ENCODE measurements at places on chromosomes 1 and 21. TPM values are rescaled to one million over a fixed set of nuclear protein-coding genes. Genes with fewer than 3 reads are reported as not detected.

GRCh38 chr1:27047914-27048313 is 35.3 kb upstream of the TENT5B start:
- no peak for DNase-seq
- no peaks in the 10 kb centered on the region for H3K27me3 ChIP-seq
- no peak overlapping the region for H3K4me3 ChIP-seq
- H3K27ac ChIP-seq, result no peak overlapping the region

DNA sequence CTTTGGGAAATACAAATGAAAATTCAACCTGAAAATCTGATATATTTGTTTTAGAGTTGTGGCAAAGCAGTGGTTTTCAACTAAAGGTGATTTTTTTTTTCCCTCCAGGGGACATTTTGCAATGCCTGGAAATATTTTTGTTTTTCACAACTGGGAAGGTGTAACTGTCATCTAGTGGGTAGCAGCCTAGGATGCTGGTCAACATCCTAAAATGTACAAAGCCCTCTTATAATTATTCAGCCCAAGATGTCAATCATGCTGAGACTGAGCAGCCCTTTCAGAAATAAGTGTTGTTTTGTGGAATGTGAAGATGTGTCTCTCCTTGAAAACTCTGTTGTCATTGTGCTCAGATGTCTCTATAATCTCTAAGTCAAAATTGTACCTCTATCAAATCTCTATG is 95.2 kb upstream of the NCAM2 start:
- no peaks in the 10 kb centered on the region for H3K4me1 ChIP-seq
- no peaks in the 10 kb centered on the region for H3K36me3 ChIP-seq
- no peak overlapping the region for H3K27ac ChIP-seq
- DNase-seq, result no peak
- no peak overlapping the region for H3K4me3 ChIP-seq
- H3K27me3 ChIP-seq, result no peaks in the 10 kb centered on the region

FMO5 gene
- total RNA-seq, result 0.24 TPM

COL18A1 gene
- 3.3 TPM for total RNA-seq

TRIM67 gene
- 0.06 TPM for total RNA-seq

- H3K27ac ChIP-seq, result no peak overlapping the region
- peak overlapping the region; percentile 9 for H3K4me3 ChIP-seq
- H3K36me3 ChIP-seq, result no peaks in the 10 kb centered on the region
- H3K4me1 ChIP-seq, result no peaks in the 10 kb centered on the region
- no peaks in the 10 kb centered on the region for H3K27me3 ChIP-seq
- peak; percentile 35 for DNase-seq
Measured at GRCh38 chr1:2611031-2611501, 21.8 kb downstream of the MMEL1 start.

ZNHIT6 gene
- total RNA-seq, result 31.5 TPM

- no peak overlapping the region for H3K27ac ChIP-seq
- H3K27me3 ChIP-seq, result no peaks in the 10 kb centered on the region
- H3K4me1 ChIP-seq, result no peaks in the 10 kb centered on the region
- DNase-seq, result peak; percentile 17
- H3K36me3 ChIP-seq, result no peaks in the 10 kb centered on the region
- H3K4me3 ChIP-seq, result no peak overlapping the region
Measured at GRCh38 chr1:94579876-94580294, 38.3 kb upstream of the F3 start.

CYP4X1 gene
- total RNA-seq, result not detected

TCEA3 gene
- total RNA-seq, result 0.99 TPM

DNA sequence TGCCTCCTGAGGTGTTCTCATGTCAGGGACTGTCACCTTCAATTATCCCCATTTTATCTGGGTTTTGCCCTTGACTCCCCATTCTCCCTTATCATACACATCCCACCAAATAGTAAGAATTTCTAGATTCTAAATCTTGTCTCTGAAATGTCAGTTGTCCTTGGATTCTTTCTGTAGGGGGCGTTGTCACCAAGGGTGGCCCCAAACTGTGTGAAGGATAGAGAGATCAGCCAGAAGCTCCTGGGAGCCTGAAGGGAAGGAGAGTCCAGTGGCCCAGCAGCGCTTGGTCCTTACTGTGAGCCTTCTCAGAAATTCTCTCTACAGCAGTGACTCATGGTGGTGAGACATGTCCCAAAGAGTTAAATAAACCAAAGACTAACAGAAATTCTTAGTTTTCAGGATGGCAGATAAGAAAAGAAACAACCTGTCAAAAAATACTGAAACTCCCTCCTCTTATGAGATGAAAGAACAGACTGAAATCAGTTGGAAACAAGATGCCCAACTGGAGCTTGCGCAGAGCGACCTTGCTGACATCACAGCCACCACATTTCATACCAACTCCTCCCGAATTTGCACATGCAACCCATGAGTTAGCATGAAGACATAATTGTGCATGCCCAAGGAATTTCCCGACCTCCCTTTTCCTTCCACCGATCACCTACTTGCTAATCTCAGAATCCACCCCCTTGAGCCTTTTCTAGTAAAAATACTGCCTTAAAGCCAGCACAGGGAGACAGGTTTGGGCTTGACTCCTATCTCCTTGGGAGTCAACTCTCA is 109.8 kb downstream of the ELAVL4 start:
- H3K4me3 ChIP-seq, result no peak overlapping the region
- DNase-seq, result no peak
- peaks cover 3% of the 10 kb centered on the region for H3K27me3 ChIP-seq
- H3K27ac ChIP-seq, result no peak overlapping the region

GRCh38 chr1:158686111-158687009 is at the start of gene SPTA1:
SPTA1 (minus strand) TSS chr1:158686715; CDS start chr1:158686517, 198 bp downstream.
- H3K36me3 ChIP-seq, result no peaks in the 10 kb centered on the region
- no peak for DNase-seq
- no peaks in the 10 kb centered on the region for H3K4me1 ChIP-seq
- H3K4me3 ChIP-seq, result no peak within 1 kb of the TSS

- H3K27ac ChIP-seq, result no peak overlapping the region
- peaks cover 10% of the 10 kb centered on the region for H3K27me3 ChIP-seq
- no peaks in the 10 kb centered on the region for H3K4me1 ChIP-seq
- no peak overlapping the region for H3K4me3 ChIP-seq
Measured at GRCh38 chr1:182071924-182072323, 10.4 kb upstream of the ZNF648 start.

DNA sequence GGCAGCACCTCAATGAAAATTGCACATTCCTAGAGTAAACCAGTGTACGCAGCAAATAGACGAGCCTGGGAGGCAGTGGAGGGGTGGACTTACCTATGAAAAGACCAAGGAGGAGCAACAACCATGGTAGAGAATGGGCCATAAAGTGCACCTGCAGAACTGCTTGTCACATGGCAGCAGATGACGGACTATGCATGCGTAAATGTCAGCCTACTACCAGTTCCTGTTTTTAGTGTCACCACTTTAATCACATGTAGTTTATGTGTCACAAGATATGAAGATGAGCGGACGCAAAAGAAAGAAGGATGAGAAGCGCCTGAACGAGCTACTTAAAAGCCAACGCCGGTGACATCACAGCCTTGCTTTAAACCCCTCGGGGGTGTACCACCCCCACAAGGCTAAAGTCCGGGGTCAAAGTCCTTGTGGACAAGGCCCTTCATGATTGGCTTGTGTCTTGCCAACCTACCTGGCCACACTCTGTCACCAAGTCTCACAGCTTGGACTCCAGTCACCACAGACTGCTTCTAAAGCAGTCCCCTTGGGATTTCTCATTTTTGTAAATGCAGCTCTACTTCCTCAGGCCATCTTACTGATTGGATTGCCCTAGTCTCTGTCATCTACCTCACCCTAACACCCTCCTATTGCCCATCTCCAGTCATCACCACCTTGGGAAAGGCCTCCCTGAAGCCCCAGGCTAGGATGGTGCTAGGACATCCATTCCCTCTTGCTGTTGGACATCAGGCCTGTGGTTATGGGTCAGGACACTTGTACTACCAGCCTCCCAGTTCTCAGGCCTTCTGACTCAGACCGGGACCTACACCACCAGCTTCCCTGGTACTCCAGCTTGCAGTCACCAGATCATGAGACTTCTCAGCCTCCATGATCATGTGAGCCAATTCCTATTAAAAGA is 6.0 kb upstream of the LY9 start:
- no peaks in the 10 kb centered on the region for H3K36me3 ChIP-seq
- H3K4me3 ChIP-seq, result no peak overlapping the region
- H3K4me1 ChIP-seq, result no peaks in the 10 kb centered on the region
- no peak overlapping the region for H3K27ac ChIP-seq
- no peak for DNase-seq
- H3K27me3 ChIP-seq, result no peaks in the 10 kb centered on the region

DNA sequence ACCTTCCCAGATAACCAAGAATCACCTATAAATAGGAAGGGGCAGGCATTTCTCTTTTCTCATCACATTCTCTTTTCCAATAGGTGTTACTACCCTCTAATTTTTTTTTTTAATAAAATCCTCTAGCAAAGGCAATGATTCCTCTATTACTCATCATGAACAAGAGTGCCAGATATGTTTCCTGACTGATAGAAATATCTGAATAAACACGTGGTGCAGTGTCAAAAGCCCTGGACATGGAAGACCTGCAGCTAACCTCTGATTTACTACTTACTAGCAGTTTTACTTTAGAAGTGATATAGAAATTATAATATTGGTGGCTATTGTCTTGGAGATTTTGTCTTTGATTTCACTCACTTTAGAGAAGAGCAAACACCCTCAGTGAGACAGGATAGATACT is 194.6 kb upstream of the SAMSN1 start:
- no peak overlapping the region for H3K4me3 ChIP-seq
- no peaks in the 10 kb centered on the region for H3K36me3 ChIP-seq
- H3K27ac ChIP-seq, result no peak overlapping the region
- DNase-seq, result no peak

DNA sequence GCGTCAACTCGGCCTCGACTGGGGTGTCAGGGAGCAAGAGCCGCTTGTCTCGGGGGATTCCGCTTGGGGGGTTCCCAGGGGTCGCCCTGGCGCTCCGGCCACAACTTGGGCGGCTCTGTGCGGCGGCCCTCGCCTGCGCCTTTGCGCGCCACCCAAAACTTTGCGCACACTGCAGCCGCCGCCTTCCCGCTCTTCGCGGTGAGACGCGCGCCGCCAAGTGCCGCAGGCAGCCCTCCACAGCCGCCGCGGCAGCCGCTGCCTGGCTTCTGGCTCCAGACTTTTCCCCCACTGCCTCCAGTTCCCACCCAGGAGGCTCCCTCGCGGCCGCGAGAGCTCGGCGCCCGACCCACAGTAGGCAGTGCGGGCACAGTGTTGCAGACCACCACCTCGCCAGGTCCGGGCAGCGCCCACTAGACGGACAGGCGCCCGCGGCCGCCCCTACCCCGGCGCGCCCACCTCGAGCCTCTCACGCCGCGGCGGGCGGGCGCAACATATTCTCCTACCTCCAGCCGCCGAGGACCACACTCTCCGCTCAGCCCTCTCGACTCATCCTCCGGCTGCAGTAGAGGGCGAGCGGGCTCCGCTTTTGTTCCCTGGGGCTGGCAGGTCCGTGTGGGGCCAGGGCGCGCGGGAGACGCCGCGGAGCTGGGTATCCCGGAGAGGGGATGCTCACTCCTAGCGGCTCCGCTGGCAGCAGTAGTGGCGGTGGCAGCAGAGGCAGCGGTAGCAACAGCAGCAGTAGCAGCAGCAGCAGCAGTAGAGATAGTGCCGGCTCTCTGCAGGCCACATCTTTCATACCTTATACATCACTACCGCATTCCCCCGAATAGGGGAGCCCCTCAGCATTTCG is 296.6 kb downstream of the OMA1 start:
- no peaks in the 10 kb centered on the region for H3K36me3 ChIP-seq
- H3K4me3 ChIP-seq, result peak overlapping the region; percentile 57
- H3K27me3 ChIP-seq, result no peaks in the 10 kb centered on the region
- no peak overlapping the region for H3K27ac ChIP-seq
- DNase-seq, result peak; percentile 79

- H3K27ac ChIP-seq, result no peak overlapping the region
- no peaks in the 10 kb centered on the region for H3K36me3 ChIP-seq
- no peaks in the 10 kb centered on the region for H3K27me3 ChIP-seq
Measured at GRCh38 chr1:46181343-46182260, 5.3 kb upstream of the P3R3URF start.

DNA sequence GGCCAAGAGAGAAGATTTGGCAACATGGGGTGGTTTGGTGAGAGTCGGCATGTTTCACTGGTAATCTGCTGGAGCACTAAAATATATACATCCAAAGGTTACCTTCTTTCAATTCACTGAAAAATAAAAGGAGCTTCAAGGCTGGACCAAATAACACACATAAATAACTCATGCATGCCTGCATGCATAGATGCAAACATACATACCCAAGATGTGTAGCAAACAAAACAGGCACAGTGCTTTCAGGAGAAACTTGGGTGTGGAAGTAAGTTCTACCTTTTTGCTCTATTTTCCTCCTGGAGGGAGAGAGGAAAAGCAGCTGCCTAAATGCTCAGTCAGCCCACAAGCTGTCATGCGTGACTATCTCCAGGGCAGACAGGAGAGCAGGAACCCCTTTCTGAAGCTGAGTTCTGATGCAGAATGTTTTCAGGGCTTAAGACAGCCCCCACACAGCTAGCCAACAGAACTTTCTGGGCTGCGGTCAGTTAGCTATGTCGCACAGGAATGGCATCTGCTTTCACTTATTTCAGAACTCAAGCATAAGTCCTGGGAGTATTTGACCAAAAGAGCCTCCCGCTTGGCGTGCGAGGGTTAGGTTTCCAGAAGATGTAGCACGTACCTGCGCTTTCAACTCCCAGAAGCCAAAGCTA is 166.2 kb downstream of the TOMM20 start:
- no peaks in the 10 kb centered on the region for H3K4me1 ChIP-seq
- no peak for DNase-seq
- no peak overlapping the region for H3K27ac ChIP-seq

SPSB1 gene
- total RNA-seq, result 7.5 TPM

Data from A673 (cell line).